ENCODE measurements at places on chromosomes 12 and 14. TPM values are rescaled to one million over a fixed set of nuclear protein-coding genes. Genes with fewer than 3 reads are reported as not detected.

GRCh38 chr12:67837876-67838275 is 151.4 kb upstream of the IFNG-AS1 start:
- no peak overlapping the region for H3K27ac ChIP-seq
- no peaks in the 10 kb centered on the region for H3K4me1 ChIP-seq
- H3K36me3 ChIP-seq, result no peaks in the 10 kb centered on the region
- H3K4me3 ChIP-seq, result no peak overlapping the region
- H3K27me3 ChIP-seq, result no peaks in the 10 kb centered on the region

- no peaks in the 10 kb centered on the region for H3K36me3 ChIP-seq
- H3K4me3 ChIP-seq, result no peak overlapping the region
- H3K4me1 ChIP-seq, result no peaks in the 10 kb centered on the region
- no peak overlapping the region for H3K27ac ChIP-seq
- no peak for DNase-seq
Measured at GRCh38 chr14:55968741-55969140, 149.5 kb upstream of the PELI2 start.

The TMX1 gene
- 24.7 TPM for total RNA-seq

GRCh38 chr12:110141389-110141788 is 17.2 kb downstream of the IFT81 start:
- H3K27ac ChIP-seq, result no peak overlapping the region
- no peaks in the 10 kb centered on the region for H3K4me1 ChIP-seq
- no peaks in the 10 kb centered on the region for H3K27me3 ChIP-seq
- peak; percentile 65 for DNase-seq

The KRT72 gene
- not detected for total RNA-seq

GRCh38 chr12:51591016-51591901 is at the start of gene SCN8A:
SCN8A (plus strand) TSS chr12:51591233; CDS start chr12:51662818, 71,585 bp downstream.
- no peaks in the 10 kb centered on the region for H3K36me3 ChIP-seq
- H3K27me3 ChIP-seq, result no peaks in the 10 kb centered on the region
- peak; percentile 56 for DNase-seq
- H3K4me1 ChIP-seq, result no peaks in the 10 kb centered on the region

DNA sequence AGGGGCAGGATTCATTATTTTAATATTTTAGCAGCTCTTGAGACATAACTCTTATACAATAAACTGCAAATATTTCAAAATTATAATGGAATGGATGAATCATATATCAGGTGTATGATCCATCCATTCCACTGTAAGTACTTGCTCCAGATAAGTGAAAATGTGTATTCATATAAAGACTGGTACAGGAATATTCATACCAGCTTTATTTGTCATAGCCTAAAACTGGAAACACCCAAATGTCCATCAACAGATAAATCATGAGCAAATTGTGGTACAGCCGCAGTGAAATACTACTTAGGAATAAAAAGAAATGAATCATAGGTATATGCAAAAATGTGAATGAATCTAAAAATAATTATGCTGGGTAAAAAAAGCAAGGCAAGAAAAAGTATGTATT is 263.6 kb upstream of the SYT10 start:
- H3K4me1 ChIP-seq, result no peaks in the 10 kb centered on the region
- no peak overlapping the region for H3K4me3 ChIP-seq
- no peak for DNase-seq
- no peak overlapping the region for H3K27ac ChIP-seq
- H3K36me3 ChIP-seq, result no peaks in the 10 kb centered on the region

DNA sequence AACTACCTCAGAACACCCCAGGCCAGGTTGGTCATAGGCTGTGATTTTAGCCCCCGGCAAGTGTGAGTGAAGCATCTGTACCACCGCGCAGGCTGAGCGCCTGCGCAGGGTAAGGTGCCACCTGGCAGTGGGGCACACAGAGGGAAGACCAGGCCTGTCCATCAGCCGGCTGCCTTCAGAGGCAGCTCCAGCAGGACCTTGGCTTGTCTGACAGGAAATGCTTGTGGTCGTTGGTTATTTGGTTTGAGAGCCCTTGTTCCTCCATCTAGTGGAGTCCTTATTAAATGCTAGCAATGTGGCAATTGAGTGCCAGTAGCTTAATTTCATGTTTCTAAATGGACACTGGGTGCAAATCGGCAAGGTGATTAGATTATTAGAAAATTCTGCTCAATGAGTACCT is 27.5 kb downstream of the SLC25A29 start:
- no peak overlapping the region for H3K4me3 ChIP-seq
- H3K36me3 ChIP-seq, result peaks cover 26% of the 10 kb centered on the region
- no peak overlapping the region for H3K27ac ChIP-seq

The TRIM9 gene
- total RNA-seq, result under 0.01 TPM

DNA sequence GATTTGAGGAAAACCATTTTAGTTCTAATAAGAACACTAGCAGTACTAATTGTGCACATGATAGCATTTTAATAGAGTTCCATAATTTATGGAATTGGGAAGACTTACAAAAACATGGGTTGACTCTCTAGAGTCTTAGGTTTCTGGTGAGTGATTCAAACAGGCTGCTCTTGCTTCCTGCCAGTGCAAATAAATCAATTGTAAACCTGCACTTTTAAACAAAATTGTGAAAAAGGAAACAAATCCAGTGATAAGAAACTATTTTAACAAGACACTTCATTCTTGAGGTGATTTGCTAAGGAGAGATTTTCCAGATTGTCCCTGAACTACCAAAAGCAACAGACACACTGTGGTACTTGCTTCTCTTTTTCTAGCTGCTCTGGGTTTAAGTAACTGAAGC is 112.2 kb downstream of the CACNA1C start:
- H3K4me1 ChIP-seq, result peaks cover 21% of the 10 kb centered on the region
- DNase-seq, result peak; percentile 58
- no peaks in the 10 kb centered on the region for H3K36me3 ChIP-seq
- no peaks in the 10 kb centered on the region for H3K27me3 ChIP-seq

DNA sequence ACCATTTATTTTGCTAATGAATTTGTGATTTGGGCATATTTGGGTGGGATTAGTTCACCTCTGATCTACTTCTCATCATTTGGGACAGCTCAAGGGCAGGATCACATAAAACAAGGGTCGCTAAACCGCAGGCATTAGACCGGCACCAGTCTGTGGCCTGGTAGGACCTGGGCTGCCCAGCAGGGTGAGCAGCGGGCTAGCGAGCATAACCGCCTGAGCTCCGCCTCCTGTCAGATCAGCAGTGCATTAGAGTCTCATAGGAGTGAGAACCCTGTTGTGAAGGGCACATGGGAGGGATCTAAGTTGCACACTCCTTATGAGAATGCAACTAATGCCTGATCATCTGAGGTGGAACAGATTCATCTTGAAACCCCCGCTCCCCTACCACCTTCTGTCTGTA is 785.3 kb downstream of the TRHDE start:
- no peak overlapping the region for H3K4me3 ChIP-seq
- no peak for DNase-seq
- H3K4me1 ChIP-seq, result no peaks in the 10 kb centered on the region

GRCh38 chr12:25894759-25895158 is 63.7 kb upstream of the RASSF8 start:
- H3K27ac ChIP-seq, result no peak overlapping the region
- H3K36me3 ChIP-seq, result no peaks in the 10 kb centered on the region
- H3K4me3 ChIP-seq, result no peak overlapping the region

DNA sequence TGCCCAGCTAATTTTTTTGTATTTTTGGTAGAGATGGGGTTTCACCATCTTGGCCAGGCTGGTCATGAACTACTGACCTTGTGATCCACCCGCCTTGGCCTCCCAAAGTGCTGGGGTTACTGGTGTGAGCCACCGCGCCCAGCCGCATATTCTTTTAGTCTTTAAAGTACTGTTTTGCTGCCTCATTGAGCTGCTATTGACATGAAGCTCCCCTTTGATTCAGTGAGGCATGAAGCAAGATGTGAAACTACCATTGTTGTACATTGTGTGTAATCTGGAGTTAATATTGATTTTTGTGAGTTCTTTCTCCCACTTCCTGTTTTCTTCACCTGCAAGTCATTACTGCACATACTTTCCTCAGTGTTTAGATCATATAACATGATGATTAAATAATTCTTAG is 80.8 kb downstream of the MNAT1 start:
- H3K27me3 ChIP-seq, result no peaks in the 10 kb centered on the region
- peaks cover 2% of the 10 kb centered on the region for H3K4me1 ChIP-seq
- H3K27ac ChIP-seq, result no peak overlapping the region
- peaks cover 10% of the 10 kb centered on the region for H3K36me3 ChIP-seq
- H3K4me3 ChIP-seq, result no peak overlapping the region

DNA sequence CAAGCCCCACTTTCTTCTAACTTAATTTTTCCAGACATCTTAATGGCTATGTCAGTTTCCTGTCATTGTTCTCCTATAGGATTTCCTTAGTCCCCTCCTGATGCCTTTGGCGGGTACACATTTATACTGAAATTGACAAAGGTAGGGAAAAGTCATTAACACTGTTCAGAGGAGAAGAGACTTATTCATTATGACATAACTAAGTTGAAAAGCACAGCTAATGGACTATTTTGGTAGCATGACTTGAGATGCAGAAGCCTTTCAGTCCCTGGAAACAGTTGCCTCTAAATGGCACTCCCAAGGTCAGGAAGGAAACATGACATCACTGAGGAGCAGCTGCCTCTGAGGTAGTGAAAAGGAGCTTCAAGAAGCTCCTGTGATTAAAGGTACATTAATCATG is 317.5 kb upstream of the KITLG start:
- no peaks in the 10 kb centered on the region for H3K36me3 ChIP-seq
- H3K27ac ChIP-seq, result peak overlapping the region; percentile 70
- H3K4me3 ChIP-seq, result no peak overlapping the region
- no peaks in the 10 kb centered on the region for H3K27me3 ChIP-seq

DNA sequence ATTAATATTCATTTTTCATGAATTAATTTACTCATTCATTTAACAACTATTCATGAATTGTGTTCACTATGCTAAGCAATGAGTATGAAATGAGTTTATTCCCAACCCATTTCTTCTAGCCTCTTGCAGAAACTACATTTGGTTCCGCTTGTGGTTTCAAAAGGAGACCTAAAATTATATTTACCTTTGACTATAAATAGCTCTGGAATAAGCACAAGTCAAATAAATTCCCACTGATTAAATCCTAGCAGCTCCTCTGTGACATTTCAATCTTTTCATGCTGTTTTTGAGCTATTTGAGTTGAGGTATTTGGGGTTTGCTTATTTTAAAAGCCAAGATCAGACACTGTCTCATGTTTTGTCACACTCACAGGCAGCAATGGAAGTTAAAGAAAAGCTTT is 46.9 kb downstream of the DUSP6 start:
- no peaks in the 10 kb centered on the region for H3K27me3 ChIP-seq
- H3K4me1 ChIP-seq, result no peaks in the 10 kb centered on the region
- H3K36me3 ChIP-seq, result no peaks in the 10 kb centered on the region
- H3K27ac ChIP-seq, result no peak overlapping the region
- H3K4me3 ChIP-seq, result no peak overlapping the region
- DNase-seq, result no peak

The WSCD2 gene
- total RNA-seq, result not detected

DNA sequence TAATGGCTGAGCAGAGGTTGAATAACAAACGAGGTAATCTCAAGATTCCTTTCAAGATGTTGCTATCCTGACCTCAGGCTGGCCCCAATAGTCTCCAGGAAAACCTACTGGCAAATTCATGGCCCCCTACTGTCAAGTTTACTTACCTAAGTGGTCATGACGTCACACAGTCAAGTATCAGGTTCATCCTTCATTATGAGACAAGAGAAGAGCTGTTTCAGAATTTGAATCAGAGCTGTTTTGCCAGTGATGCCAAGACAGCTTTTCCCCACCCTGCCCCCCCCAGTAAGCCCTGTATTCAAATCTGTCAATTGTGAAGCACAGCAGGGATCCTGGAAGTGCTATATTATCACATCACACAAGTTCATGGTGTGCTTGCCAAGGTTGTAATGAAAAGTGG is 509.6 kb downstream of the NOVA1 start:
- no peak for DNase-seq
- H3K27me3 ChIP-seq, result no peaks in the 10 kb centered on the region
- no peak overlapping the region for H3K4me3 ChIP-seq

GRCh38 chr12:12776261-12776660 is 9.2 kb upstream of the APOLD1 start:
- no peaks in the 10 kb centered on the region for H3K36me3 ChIP-seq
- no peaks in the 10 kb centered on the region for H3K27me3 ChIP-seq
- H3K4me1 ChIP-seq, result peaks cover 9% of the 10 kb centered on the region
- DNase-seq, result peak; percentile 23

DNA sequence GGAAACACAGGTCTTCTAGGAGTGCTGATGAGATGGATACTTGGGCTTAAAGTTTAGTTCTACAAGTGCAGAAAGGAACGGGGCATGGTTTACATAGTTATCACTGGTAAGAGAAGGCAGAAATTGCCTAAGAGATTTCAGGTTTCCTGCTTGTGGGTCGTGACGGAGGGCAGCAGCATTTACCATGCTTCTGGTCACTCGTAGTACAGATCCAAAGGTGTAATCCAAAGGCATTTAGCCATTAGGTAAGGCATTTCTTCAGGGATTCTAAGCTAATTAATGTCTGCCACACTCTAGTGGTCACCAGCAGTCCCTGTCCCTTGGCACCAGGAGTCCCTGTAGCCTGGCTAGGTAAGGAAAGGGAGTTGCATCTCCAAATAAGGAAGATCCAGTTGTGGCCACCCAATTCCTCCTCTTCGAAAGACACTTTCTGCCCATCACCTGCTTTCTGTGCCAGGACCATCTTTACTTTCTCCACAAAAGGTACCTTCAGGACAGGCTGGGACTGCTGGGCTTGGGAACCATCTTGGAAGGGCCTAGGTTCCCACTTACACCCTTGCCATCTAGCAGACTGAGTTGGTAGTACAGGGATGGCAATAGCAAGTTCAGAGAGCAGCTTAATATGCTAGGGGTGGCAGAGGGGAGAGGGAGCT is 1.5 kb downstream of the GSTZ1 start:
- H3K27ac ChIP-seq, result no peak overlapping the region
- DNase-seq, result no peak
- H3K27me3 ChIP-seq, result no peaks in the 10 kb centered on the region

GRCh38 chr14:101598159-101598558 is 36.9 kb downstream of the DIO3 start:
- no peaks in the 10 kb centered on the region for H3K36me3 ChIP-seq
- no peak overlapping the region for H3K4me3 ChIP-seq
- peaks cover 2% of the 10 kb centered on the region for H3K27me3 ChIP-seq
- H3K27ac ChIP-seq, result no peak overlapping the region
- H3K4me1 ChIP-seq, result no peaks in the 10 kb centered on the region
- DNase-seq, result no peak

DNA sequence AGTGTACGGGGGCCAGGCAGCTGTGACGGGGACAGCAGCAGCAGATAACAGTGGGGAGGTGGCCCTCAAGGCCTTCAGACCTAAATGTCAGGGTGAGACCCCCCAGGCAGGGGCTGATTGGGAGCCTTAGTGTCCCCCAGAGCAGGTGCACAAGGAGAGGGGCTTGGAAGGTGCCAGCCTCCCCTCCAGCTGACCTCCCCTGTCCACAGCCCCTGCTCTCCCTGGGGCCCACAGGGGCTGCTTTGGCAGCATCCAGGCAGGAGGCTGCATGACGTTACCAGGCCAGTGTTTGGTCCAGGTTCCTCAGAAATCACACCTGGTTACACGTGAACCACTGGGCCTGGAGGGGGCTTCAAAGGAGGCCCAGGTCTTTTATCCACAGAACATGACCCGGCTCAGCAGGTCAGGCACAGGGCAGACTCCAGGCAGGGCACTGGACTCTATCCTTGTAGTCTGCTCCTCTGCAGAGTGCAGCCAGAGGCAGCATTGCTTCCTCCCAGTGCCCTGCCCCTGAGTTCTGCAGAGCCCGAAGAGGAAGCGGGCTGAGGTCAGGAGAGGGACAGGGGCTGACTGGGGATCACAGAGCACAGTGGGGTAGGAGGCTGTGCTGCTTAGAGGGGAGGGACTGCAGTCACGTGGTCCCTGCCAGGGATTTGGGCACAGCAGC is 2.6 kb upstream of the TRMT61A start:
- no peak for DNase-seq
- H3K27ac ChIP-seq, result no peak overlapping the region
- peaks cover 15% of the 10 kb centered on the region for H3K27me3 ChIP-seq
- peaks cover 13% of the 10 kb centered on the region for H3K4me1 ChIP-seq
- no peak overlapping the region for H3K4me3 ChIP-seq
- peaks cover 1% of the 10 kb centered on the region for H3K36me3 ChIP-seq

- H3K4me1 ChIP-seq, result no peaks in the 10 kb centered on the region
- no peak overlapping the region for H3K4me3 ChIP-seq
- H3K27me3 ChIP-seq, result peaks cover under 1% of the 10 kb centered on the region
- H3K36me3 ChIP-seq, result no peaks in the 10 kb centered on the region
Measured at GRCh38 chr14:34258318-34258717, 203.7 kb downstream of the SPTSSA start.

All from IMR-90 (cell line).